ENCODE measurements at places on chromosomes 13 and 19. TPM values are rescaled to one million over a fixed set of nuclear protein-coding genes. Genes with fewer than 3 reads are reported as not detected.

The PIH1D1 gene
- total RNA-seq: 93.5 TPM

The ZNF579 gene
- total RNA-seq: 40.1 TPM

The ZNF763 gene
- total RNA-seq: not detected

The TNFSF11 gene
- total RNA-seq: not detected

The GJB2 gene
- total RNA-seq: 0.53 TPM

The LILRB1 gene
- not detected for total RNA-seq

The ICAM4 gene
- not detected for total RNA-seq

The RBM42 gene
- total RNA-seq: 199 TPM

The CD209 gene
- not detected for total RNA-seq

The EPSTI1 gene
- not detected for total RNA-seq

The ONECUT3 gene
- not detected for total RNA-seq

The NLRP7 gene
- total RNA-seq: not detected
